ENCODE measurements at places on chromosomes 1 and 21.

DNA sequence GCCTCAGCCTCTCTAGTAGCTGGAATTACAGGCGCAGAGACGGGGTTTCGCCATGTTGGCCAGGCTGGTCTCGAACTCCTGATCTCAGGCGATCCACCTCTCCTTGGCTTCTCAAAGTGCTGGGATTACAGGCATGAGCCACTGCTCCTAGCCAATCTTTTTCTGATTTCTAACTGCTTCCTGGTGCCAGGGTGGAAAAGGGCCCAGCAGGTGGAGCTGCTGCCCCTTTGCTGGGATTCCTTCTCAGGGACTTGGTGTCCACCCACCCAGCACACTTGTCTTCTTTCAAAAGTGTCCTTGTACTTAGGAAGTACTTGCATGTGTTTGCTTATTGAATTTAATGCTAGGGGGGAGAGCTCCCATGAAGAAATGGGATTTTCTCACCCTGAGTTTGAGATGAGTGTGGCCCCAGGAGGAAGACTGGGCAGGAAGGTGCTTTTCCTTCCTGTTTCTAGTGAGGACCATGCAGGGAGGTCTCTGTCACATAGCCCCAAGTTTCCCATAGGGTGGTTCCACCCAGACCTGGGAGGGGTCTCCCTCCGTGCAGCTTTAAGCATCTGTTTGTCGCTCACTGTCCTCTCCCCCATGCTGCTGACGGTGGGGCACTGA lies 14.2 kb downstream of the UTP11 start:
- DNase-seq: no peak

GRCh38 chr1:78673120-78673519 lies 23.5 kb downstream of the IFI44 start:
- DNase-seq: no peak

GRCh38 chr1:38061883-38062328 lies 15.3 kb upstream of the POU3F1 start:
- DNase-seq: no peak

DNA sequence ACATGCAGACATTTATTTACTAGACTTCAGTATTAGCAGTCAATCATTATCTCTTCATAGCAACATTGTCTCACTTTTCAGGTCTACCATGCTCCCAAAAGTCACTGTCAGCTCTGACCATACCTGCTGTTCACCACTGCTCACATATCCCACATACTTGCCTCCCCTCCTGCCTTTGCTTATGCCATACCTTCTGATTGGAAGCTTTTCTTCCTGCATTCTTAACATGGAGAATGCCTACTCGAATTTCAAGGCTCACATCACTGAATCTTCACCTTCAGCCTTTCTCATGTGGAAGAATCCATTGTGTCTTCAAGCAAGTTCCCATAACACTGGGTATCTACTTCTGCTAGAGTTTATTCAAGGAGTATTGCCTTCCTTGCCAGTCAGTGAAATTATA lies 135.4 kb downstream of the NTNG1 start:
- no peak for DNase-seq

GRCh38 chr1:221437926-221438325 lies 304.0 kb downstream of the DUSP10 start:
- no peak for DNase-seq

DNA sequence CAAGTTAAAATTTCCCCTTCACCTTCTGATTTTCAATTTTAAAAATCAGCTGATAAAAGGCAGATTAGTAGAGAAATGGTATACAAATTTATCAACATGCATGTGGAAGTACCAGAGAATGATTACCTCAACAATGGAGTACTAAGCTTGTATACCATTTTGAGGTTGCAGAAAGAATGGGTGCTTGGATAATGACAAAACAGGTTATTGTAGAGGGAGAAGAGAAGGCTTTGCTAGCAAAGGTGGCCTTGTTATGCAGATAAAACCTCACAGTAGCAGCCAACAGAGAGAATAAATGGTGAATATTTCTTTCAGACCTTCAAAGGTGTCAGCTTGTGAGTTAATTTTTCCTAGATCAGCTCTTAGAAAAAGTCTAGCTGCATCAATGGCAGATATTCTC lies 1174.9 kb upstream of the ADGRL4 start:
- DNase-seq: no peak

GRCh38 chr1:27103498-27103897 lies 51.4 kb downstream of the SLC9A1 start:
- no peak for DNase-seq

- DNase-seq: no peak
These were observed 24.7 kb downstream of the HSF2BP start for GRCh38 chr21:43634618-43635017.

DNA sequence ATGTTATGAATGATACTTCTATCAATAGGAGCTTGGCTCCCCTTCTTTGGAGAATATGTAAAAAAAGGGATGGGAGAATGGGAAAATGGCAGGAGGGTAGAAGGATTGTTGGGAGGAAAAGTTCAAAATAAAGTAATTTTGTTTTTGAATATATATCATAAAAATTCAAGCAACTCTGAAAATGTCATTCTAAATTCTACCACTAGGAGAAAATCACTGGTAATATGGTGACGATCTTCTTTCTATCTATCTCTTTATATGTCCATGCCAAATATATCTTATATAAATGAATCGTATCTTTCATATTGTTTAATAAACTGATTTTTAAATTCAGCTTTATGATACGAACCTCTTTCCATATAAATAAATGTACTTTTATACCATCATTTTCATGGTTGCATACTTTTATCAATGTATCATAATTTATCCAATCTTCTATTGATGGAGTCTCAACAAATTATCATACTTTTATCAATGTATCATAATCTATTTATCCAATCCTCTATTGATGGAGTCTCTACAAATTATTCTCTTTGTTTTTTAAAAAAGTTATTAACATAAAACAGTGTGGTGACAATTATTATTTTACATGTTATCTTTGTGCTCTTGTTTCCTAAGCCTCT lies 73.7 kb upstream of the MARK1 start:
- DNase-seq: no peak

GRCh38 chr1:117201808-117202207 lies 8.9 kb downstream of the VTCN1 start:
- DNase-seq: no peak

GRCh38 chr1:109985247-109986053 lies 885 bp downstream of the AHCYL1 start:
- DNase-seq: no peak

DNA sequence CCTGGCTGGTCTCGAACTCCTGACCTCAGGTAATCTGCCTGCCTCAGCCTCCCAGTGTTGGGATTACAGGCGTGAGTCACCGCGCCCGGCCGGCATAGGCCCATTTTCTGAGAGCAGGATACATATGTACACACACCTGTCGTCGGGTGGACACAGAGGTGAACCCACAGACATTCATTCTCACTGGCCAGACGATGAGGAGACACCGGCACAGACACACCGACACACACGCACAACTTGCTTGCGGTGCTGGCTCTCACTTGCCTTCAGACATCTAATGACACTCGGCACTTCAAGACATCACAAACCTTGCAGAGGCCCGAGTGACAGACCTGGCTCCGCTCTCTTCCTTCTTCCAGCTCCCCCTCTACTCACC lies 579 bp downstream of the PTCH2 start:
- DNase-seq: no peak

DNA sequence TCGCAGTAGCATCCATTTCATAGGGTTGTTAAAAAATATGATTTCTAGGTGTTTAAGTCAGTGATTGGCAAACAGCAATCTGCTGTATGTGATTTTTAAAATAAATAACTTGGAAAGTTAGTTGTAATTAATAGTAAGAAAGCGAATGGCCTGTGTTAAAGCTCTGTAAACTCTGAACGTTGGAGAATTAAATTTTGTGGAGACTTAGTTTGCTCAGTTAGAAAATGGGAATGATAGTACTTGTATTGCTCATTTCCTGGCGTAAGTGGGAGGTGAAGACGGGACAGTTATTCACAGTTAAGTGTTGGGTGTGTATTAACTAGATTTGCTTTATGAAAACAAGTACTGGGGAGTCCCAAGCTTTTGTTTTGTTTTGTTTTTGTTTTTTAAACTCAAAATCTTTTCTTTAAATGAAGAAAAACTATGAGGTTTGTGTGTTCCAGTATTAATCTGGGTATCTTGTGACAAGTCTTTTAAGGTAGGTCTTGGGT lies 995 bp downstream of the CACYBP start:
- no peak for DNase-seq

DNA sequence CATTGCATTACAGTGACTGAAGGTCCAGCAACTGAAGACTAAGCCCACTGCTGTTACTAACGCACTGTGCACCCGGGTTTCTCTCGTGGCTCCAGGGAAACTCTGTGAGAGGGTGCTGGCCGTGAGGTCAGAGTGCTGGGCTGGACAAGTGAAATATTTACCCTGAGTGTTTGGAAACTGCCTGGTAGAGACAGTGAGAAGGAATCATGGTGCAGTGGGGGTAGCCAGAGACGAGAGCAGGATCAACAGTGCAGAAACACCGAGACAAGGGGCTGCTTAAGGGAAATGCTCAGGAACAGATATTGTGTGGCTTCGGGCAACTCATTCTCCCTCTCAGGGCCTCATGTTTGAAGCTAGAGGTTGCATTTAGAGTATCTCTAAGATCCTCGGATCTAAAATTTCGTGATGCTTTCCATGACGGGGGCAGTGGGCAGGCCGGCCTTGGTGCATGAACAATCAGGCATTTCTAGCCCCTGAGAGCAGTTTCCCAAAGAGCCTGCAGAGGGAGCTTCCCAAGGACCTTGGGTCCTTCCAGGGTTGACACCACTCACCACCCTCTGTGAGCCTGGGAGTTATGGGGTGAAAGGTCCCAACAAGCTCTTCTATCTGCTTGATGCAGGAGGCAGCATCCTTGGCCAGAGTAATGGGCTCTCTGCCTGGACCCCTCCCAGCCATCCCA lies 9.7 kb downstream of the CD2 start:
- DNase-seq: no peak

GRCh38 chr1:56199061-56199460 lies 380.3 kb downstream of the PLPP3 start:
- no peak for DNase-seq

GRCh38 chr1:65703853-65704252 lies 88.8 kb upstream of the PDE4B start:
- no peak for DNase-seq

- DNase-seq: peak; percentile 63
These were observed at the start of gene PATJ for GRCh38 chr1:61741711-61742619. PATJ (plus strand) TSS chr1:61742480; CDS start chr1:61762893, 20,413 bp downstream.

DNA sequence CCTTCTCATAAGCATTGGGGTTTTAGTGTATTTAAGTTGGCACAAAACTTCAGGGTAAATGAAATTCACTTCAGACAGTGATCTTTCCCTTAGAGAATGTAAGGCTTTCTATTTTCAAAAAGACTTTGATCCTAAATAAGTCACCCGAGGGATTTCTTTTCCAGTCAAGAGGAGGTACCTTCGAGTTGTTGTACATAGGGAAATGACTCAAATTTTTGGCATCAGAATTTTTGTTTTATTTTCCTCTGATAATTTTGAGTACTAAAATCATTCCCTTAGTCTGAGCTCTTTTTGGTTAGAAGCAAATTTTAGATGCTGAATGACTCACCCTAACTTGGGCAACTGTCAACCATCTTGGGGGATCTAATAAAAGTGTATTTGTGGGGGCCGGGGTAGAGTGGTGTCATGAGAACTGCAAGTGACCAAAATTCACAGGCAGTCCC lies 193.9 kb downstream of the DHRS3 start:
- DNase-seq: no peak

DNA sequence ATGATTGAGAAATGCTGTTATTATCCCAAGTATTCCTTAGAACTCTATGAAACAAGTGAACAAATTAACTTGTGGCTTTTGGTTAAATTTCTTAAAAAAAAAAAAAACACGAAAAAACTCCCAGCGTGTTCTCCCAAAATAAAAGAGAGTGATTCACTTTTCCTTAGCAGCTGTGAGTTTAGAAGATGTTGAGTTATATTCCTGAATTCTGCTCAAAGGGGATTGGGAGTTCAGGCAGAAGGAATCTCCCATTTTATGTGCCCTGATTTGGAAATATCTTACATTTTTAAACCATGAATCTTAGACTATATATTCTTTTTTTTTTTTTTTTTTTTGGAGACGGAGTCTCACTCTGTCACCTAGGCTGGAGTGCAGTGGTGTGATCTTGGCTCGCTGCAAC lies 34.3 kb downstream of the SMG7 start:
- no peak for DNase-seq

GRCh38 chr1:48869116-48869893 lies 92.6 kb upstream of the BEND5 start:
- no peak for DNase-seq

DNA sequence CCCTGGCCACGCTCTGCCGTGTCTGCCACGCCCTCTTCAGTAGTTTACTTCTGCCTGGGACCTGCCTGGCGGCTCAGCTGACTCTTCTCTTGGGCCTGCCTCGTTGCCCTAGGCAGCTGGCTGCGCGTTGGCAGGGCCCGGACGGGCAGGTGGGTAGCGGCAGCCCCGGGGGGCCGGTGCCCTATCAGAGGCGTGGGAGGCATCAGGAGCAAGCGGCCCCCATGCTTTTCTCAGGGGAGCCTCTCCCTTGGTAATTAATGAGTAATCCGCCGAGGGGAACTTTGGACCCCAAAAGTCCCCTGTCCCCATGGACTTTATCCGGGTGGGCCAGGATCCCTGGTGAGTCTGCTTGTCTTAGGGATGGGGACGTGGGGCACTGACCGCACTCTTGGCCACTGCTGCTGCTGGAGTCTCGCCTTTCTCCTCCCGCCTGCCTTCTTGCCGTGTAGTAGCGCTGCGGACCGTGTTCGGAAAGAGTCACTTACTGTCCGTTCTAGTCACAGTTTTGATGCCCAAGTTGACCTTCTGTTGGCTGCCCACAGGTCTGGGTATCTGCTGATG lies 22.7 kb downstream of the SKI start:
- no peak for DNase-seq

DNA sequence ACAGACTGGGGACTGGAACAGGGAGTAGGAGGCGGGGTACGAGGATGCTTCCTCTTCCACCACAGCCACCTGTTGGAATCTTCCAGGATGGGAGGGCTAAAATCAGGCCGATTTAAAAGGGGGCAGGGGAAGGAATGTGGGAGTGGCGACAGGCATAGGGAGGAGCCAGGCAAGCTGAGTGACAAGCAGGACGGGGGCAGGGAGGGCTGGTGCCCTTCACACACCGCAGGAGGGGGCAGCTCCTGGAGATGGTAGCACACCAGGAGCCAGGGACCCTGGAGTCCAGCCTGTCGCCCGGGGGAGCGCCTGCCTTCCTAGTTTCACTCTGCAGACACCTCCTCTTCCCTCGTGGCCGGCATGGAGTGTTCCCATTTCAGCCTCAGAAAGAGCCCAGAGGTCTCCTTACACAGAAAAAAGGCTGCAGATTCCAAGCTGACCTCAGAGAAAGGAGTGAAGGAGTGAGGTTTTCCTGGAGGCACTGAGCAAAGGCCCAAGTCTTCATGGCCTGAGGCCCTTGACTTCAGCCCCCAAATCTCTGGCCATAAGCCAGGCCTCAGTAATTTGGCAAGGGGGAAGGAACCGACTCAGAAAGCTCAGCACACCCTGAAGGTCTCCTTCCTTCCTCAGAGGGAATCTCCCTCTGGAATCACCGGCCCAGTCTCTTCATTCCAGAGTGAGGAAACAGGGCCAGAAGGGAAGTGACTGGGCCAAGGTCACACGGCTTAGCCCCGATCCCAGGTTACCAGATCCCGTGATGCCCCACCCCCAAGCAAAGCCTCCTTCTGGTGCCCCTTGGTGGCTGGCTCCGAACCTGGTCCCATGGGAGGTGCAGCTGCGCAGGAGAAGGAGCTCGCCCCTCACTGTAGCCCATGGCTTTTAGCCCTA lies 8.1 kb downstream of the BLACAT1 start:
- DNase-seq: no peak
